Activated B cell treated with CpG ODN at 0.5 μM for 24 hours (primary cell): ENCODE measurements at places on chromosomes 2 and 18. TPM values are rescaled to one million over a fixed set of nuclear protein-coding genes. Genes with fewer than 3 reads are reported as not detected.

- DNase-seq = peak; percentile 28
Measured at GRCh38 chr2:27306573-27307286, 1.5 kb downstream of the UCN start.

- DNase-seq = no peak
Measured at GRCh38 chr2:181779288-181780021, 99.1 kb upstream of the NEUROD1 start.

DNA sequence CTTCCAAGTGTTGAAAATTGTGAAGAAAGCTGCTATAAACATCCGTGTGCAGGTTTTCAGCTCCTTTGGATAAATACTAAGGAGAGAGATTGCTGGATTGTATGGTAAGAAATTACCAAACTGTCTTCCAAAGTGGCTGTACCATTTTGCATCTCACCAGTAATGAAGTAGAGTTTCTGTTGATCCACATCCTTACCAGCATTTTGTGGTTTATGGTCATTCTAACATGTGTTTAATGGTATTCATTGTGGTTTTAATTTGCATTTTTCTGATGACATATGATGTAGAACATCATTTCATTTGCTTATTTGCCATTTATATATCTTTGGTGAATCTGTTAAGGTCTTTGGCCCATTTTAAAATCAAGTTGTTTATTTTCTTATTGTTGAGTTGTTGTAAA lies 260.7 kb downstream of the SPAG16 start:
- DNase-seq = no peak

DNA sequence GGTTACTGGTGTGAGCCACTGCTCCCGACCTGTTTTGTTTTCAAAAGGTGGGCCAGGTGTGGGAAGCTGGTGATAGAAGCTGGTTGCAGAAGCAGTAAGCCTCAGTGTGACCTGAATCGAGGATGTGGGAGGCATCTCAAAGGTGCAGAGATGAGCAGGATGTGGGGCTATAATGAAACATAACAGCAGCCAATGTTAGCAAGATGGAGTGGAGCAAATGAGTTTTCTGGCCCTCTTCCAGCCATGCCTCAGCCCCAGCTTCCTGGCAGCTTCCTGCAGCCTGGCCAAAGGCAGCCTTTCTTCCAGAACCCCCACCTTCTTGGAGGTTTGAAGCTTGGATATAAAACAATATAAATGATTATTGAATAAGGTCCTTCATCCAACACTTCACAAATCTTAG lies 184.8 kb downstream of the NCK2 start:
- DNase-seq = no peak

DNA sequence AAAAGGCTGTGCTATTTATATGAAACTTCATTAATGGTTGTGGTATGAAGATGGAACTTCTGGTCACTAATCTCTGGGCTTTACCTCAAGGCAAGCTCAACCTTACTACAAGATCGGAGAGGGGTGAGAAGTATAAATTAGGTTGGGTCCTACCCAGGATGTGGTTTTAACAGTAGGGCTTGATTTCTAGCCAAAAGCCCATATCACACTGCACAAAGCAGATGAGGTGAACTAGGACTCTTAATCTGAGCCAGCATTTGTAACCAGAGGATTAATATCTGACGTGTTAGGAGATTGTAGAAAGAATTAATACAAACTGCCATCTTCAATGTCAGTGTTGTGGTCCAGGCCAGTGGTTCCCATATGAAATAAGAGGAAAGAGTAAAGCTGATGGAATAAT lies 86.4 kb upstream of the RGPD4 start:
- no peak for DNase-seq

GRCh38 chr2:101696272-101697123 lies 1.0 kb upstream of the MAP4K4 start:
- DNase-seq = no peak

DNA sequence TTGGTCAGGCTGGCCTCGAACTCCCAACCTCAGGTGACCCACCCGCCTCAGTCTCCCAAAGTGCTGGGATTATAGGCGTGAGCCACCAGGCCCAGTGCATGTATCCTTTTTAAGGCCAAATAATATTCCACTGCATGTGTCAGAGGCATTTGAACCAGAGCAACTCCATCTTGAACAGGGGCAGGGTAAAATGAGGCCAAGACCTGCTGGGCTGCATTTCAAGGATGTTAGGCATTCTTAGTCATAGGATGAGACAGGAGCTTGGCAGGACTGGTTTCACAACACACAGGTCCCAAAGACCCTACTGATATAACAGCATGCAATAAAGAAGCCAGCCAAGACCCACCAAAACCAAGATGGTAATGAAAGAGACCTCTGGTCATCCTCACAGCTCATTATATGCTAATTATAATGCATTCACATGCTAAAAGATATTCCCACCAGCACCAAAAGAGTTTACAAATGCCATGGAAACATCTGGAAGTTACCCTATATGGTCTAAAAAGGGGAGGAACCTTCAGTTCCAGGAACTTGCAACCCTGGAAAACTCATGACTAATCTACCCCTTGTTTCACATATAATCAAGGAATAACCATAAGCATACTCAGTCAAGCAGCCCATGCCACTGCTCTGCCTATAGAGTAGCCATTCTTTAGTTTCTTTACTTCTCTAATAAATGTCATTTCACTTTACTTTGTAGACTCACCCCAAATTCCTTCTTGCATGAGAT lies 204.6 kb downstream of the RAB3GAP1 start:
- DNase-seq = no peak

GRCh38 chr2:204545861-204546735 lies 823 bp downstream of the PARD3B start:
- no peak for DNase-seq

GRCh38 chr2:22821458-22821857 lies 563.5 kb upstream of the KLHL29 start:
- DNase-seq = no peak

- DNase-seq = no peak
Measured at GRCh38 chr2:37324536-37324785, 172 bp downstream of the PRKD3 start.

DNA sequence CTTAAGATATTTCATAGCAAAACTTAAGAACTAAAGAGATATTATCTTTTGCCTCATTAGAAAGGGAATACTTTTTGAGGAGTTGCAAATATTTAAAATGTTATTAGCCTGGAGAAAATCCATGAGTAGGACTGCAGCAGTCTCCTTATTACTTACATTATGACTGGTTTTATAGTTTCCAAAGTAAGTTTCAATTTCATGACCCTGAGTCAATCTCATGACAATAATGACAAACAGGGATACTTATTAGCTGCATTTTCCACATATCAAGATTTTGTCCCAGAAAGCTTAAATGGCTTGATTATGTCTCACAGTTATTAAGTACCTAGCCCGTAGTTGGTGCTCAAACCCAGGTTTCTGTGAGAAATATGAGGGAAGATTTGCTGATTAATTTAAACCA lies 150.8 kb upstream of the ZEB2 start:
- no peak for DNase-seq

DNA sequence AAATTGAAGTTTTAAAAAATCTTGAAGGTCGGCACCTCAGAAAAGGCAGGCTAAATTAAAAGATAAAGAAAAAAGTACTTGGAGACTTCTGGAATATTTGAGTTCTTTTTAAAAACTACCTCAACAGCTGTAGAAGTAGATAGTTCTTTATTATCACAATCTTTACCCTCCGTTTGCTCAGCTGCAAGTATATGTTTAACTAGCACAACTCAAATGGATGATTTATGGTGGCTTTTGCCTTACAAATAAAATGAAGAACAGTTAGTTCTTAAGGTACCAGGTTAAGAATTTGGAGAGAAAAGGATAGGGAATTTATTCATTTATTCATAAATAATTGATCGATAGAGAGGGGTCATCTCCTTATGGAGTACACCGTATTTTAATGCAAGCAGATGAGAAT lies 237.6 kb upstream of the FOSL2 start:
- no peak for DNase-seq

DNA sequence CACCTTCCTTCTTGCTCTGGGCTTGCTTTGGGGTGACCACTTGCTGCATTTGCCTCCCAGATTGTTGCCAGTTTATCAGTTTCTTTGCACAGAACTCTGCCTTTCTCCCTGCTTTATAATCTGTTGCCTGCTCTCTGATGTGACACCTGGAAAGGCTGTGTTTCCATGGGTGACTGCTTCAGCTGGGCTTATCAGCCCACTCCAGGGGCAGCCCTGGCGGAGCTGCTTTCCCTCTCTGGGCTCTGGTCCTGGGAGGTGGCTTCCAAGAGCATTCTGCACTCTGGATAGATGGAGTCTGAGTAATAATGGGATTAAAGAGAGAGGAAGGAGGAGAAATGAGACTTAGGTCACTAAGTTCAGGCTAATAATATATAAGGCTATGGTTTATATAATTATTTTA lies 352.7 kb downstream of the TSN start:
- DNase-seq = no peak

DNA sequence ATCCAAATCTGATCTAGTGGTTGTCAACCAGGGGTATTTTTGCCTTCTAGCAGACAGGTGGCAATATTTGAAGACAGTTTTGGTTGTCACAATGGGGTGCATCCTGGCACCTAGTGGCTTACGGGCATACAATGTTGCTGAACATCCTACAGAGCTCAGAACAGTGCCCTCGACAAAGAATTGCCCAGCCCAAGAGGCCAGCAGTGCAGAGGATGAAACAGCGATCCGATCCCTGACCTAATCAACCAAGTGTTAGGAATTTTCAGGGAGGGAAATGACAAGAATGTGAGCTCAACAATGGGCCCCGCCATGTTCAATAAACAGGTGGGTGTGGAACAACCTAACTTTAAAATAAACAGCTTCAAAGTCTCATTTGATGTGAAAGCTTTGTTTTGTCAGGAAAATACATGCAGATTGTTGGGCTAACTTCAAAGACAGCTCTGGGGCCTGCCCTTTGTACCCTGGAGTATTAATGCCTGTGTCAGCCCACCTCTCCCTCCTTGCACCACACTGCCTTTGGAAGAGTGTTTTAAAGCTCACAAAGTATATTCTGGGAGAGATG lies 22.5 kb upstream of the SCYGR5 start:
- DNase-seq = no peak

GRCh38 chr2:217477583-217477982 lies 525.2 kb downstream of the TNS1 start:
- no peak for DNase-seq

GRCh38 chr2:240481720-240482119 lies 46.3 kb downstream of the GPC1 start:
- DNase-seq = no peak

DNA sequence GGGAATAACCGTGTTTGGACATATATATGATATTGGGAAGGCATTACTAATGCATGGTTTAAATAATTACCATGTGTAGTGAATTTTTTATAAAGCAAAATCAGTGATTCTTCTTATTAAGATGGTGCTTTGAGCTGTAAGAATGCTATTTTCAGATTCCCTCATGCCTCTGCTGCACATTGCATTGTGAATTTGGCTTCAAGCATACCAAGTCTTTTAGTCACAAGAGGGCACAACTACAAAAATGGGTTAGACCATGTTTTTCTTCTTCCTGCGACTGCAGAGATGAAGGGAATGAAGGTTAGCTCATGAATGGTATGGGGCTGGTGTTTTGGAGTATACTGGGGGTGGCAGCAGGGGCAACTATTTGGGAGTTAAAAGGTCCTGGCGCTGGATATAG lies 320.1 kb downstream of the SLC4A3 start:
- DNase-seq = no peak

- no peak for DNase-seq
Measured at GRCh38 chr2:46939626-46940359, 24.2 kb upstream of the MCFD2 start.

- no peak for DNase-seq
Measured at GRCh38 chr2:33373986-33374385, 102.5 kb upstream of the RASGRP3 start.

GRCh38 chr2:80185091-80185490 lies 119.5 kb downstream of the LRRTM1 start:
- no peak for DNase-seq

- no peak for DNase-seq
Measured at GRCh38 chr2:219434718-219435525, at the start of gene SPEG. SPEG (plus strand) TSS chr2:219434843; CDS start chr2:219434978, 135 bp downstream.

DNA sequence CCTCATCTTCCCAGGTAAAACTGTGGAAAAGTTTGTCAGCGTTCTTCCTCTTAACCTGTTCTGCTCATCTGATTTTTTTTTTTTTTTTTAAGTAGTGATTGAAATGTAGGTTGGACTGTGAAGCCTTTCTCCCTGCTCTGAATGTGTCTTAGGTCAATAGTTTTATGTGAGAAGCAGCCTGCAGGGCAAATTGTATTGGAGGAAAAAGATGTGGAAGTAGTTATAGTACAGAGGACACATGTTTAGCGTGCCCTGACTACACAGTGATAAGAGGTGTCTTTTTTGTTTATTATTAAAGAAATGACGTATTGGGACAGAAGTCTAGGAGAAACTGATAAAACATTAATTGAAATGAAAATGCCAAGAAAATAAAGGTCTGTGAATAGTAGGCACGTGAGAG lies 1.5 kb downstream of the MTA3 start:
- DNase-seq = no peak

DNA sequence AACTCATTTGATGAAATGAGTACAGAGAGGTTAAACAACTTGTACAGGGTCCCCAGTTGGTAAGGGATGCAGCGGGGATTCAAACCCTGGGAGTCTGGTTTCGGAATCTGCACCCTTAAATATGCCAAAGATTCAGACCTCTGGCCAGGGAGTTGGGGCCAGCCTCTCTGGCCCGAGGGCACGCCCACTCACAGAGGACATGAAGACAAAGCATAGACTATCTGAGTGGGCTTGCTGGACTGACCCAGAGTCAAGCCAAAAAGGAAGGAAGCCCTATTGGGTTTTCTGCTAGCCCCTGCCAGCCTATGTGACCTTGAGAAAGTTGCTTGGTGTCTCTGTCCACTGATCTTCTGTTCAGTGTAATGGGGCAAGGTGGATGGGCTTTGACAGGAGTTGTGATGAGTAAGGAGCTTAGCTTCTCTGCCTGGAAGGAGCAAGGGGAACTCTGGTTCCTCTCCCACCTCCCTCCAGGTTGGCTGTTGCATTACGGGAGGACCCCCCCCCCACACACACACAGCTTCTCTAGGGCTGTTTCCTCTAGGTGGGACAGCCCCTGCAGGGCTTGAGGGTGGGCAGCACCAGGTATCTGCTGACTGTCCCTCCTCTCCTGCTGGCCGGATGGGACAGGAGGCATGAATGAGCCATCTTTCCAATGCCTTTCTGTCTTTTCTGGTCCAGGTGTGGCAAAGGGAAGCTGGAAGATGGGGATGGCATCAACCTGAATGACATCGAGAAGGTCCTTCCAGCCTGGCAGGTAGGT lies 131.3 kb downstream of the CTIF start:
- DNase-seq = no peak

DNA sequence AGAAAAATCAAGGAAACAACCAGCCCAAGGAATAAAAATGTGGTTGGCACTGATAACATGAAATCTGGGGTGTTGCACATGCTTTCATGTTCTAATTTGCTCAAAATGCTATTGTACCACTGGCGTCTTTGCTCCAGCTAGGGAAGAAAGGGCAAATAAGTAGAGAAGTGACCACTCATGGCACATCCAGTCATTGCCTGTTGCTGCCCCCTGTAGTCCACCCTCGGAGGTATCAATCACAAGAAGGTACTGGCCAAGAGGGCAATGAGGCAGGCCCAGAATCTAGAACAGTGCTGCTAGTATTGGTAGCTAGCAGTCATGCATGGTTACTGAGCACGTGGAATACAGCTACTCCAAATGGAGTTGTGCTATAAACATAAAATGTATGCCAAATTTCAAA lies 213.4 kb downstream of the CDCA7 start:
- DNase-seq = no peak

GRCh38 chr2:197782126-197782525 lies 3.0 kb downstream of the BOLL start:
- no peak for DNase-seq

Gene MATN3
- not detected in 2 replicates for total RNA-seq

Gene IKZF2
- total RNA-seq = 51.5 and 60.2 TPM in 2 replicates

Gene TCF23
- total RNA-seq = 0.07 TPM in 1 of 2 replicates, not detected in the other

Gene HES6
- total RNA-seq = 4.4 and 5.0 TPM in 2 replicates

Gene GPR35
- total RNA-seq = 1.6 TPM in 2 replicates

Gene GPR45
- total RNA-seq = not detected in 2 replicates

Gene PCBP1
- total RNA-seq = 370 and 379 TPM in 2 replicates

Gene PTPRN
- total RNA-seq = not detected in 2 replicates
